ENCODE measurements at places on chromosomes 13 and 19.

DNA sequence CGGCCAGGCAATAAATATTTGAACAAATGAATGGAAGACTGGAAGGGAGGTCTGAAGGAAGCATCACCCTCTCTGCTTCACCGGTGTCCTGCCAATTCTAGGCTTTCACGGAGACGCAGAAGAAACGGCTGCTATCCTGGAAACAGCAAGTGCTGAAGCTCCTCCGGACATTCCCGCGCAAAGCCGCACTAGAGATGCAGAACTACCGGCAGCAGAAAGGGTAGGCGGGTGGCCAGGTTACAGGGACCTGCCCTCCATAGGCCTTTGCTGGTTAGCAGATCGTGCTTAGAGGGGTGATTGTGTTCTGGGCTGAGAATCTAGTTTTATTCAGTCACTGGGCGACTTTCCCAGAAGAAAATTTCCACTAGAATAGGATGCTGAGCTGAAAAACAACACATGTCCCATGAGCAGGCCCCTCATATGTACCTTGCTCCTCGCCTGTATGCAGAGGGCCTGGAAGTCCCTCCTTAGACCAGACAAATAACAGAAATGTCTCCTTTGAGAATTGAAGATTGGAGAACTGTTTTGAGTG is 11.0 kb downstream of the PAF1 start:
- no peak for DNase-seq

GRCh38 chr13:75071395-75071794 is 410.6 kb downstream of the TBC1D4 start:
- no peak for DNase-seq

DNA sequence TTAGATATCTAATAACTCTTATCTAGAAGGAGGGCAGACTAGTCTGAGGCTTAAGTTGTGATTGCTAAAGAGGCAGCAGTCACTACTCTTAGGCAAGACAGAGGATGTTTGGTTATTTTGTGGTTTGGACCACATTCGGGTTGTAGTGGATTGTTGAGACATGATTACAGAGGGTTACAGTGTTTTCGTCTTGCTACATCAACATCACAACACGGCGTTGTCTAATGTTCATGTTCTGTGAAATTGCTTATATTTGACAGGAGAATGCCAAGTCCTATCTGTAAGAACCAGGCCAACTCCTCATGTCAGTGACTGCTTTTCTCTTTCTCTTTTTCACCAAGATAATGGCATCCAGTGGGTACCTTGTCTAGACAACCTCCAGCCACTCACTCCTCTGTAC is 16.8 kb upstream of the TM9SF2 start:
- DNase-seq, result peak; percentile 35

GRCh38 chr13:43237616-43238015 is 214.2 kb downstream of the DNAJC15 start:
- DNase-seq, result no peak

GRCh38 chr13:98280176-98280510 is 103.1 kb upstream of the RNF113B start:
- DNase-seq, result no peak
